ENCODE measurements at places on chromosomes 1 and 21.
A peak's percentile ranks its signal among the peaks of the same experiment; 100 is the strongest.

- DNase-seq, result no peak
Observed at GRCh38 chr1:54833121-54833520, 32.0 kb upstream of the TTC22 start.

DNA sequence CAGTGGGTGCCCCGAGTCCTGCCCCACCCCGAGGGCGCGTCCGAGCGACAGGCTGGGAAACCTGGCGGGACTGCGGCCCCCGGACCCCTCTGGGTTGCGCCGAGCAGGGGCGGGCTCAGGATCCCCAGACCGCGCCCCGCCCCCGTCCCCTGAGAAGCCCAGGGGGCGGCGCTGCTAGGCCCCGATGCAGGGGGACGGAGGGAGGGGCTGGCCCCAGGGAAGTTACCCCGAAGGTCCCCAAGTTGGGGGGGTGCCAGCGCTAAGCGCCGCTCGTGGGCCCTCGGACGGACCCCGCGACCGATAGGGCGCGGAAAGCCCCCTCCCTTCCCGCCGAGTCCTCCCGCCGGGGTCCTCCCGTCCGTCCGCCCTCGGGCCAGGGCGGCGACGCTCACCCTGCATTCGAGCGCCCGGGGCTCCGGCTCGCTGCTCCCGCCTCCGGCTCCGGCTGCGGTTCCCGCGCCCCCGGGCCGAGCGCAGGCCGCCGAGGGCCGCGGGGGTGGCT is 414 bp downstream of the GPR153 start:
- DNase-seq, result no peak

DNA sequence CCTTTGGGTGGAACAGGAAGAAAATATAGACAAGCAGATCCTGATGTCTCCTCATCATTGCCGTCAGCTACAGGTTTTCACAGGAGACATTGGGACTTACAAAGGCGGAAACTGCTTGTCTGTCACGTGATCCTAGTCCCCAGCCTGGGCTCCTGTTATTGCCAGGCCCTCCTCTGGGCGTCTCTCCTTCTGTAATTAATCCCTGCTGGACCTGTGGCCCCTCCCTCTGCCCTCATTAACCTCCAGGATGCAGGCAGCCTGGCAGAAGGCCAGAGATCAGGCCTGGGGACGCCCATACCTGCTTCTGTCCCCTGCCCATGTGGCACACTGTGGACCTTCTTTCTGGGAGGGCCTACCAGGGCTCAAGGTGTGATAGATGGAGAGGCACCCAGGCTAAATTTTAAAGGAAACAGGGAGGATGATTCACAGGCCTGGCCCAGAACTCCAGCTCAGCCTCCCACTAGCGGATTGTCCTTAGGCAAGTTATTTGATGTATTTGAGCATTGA is 2.4 kb downstream of the S100A5 start:
- no peak for DNase-seq

DNA sequence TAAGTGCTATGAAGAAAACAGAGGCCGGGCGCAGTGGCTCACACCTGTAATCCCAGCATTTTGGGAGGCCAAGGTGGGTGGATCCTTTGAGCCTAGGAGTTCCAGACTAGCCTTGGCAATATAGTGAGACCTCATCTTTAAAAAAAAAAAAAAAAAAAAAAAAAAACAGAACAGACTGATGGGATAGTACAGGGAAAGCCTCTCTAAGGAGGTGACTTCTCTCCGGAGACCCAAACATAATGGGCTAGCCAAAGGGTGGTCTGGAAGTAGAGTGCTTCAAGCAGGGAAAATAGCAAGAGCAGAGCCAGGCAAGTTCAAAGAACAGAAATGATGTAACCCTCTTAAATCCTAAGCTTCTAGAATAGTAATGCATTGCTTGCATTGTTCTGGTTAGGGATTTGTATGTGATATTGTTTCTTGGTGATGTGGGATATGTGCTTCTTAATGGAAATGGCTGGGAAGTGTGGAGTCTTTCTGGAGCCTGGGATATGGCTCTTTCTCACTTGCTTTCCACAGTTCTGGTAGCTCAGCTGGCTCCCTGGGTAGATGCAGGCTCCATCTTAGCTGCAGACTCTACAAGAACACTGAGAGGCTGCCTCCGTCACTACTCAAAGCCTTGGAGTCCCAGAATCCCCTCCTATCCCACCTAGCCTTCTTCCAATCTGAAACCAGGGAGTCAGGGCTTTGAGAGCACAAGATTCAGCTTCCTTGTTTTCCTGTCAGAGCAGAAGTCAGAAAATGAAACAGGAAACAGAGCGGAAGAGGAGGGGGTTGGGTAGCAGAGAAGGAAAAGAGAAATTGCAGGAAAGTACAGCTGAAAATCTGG is 1.9 kb upstream of the PIGV start:
- DNase-seq, result no peak

DNA sequence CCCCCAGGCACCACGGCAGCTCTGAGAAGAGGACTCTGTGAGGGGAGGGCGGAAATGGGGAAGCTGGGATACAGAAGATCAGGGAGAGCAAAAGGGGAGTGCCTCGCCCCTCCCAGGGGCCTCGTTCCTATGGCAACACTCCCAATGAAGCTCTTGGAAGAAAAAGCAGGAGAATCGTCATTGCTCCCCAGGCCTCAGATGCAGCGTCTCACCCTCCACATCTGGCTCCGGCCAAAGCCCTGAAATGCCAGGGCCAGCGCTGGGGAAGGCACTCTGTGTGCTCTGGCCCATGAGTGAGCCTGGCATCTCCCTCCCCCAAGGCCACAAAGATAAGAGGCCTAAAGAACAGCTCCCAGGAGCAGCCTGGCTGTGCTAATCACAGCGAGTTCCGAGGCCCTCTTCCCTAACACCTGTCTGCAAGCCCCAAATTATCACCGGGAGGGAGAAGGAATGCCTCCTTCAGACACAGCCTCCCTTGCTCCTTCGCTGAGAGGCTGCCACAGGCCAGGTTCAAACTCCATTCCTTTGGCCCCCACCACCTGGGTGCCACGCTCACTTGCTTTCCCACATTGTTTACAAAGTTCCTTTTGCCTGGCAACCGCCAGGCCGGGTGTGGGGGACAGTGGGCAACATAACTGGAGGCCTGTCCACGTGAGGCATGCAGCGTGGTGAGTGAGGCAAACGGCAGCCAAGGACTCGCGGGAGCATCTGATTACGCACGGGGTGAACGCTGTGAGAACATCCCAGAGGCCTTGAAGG is 27.8 kb downstream of the ECE1 start:
- DNase-seq, result no peak

DNA sequence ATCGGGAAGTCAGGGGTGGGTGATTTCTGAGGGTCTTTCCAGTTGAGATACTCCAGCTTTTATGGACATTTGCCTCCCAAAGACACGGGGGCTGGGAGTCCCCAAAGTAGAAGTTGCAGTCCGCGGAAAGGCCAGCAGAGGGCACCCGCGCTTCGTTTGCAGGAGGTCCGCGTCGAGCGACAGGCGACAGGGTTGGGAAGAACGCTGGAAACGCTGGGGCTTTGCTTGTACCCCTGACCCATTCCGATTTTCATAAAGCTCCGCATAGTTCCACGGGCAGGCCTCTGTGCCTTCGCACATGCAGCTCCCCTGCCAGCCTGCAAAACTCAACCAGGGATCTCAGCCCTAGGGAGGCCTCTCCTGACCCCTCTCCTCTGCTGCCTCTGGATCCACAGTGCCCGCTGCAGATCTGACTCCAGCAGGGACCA is 44.2 kb upstream of the LAPTM5 start:
- DNase-seq, result peak; percentile 66

- DNase-seq, result no peak
Observed at GRCh38 chr1:245469006-245469405, 314.2 kb downstream of the KIF26B start.

DNA sequence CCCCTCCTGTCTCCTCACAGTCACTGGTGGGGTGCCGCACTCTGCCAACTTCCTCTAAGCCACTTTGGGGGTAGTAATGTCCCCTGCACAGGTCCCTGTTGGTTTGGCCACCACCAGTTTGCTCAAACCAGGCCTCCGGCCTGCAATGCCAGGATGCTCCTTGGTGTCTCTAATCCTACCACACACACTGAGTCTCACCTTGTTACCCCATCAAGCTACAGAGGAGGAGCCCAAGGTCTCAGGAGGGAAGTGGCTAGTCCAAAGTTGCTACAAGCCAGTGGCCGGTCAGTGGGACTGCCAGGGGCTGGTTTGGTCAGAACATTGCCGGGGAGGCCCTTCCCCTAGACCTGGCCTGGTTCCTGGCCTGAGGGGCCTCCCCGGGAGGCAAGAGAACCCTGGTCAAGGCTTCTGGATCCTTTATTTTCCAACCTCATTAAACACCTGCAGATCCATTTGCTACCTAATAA is 21.5 kb upstream of the LRP8 start:
- DNase-seq, result no peak

DNA sequence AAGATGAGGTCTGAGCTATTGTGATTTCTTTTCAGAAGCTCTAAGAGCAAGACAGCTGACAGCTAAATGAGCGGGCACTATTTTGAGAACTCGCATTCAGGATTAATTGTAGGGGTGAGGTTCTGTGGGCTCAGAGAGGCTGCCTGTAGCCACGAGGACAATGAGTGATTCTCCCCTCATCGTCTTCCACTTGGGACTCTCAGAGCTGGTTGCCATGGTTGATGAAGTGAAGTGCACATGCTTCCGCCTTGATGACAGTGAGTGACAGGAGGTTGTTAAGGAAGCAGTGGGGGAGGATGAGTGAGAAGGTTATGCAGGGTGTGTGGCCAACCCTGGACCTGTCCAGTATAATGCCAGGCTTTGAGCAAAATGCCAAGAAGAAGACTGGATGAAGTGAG is 341.7 kb downstream of the PCP4 start:
- no peak for DNase-seq

DNA sequence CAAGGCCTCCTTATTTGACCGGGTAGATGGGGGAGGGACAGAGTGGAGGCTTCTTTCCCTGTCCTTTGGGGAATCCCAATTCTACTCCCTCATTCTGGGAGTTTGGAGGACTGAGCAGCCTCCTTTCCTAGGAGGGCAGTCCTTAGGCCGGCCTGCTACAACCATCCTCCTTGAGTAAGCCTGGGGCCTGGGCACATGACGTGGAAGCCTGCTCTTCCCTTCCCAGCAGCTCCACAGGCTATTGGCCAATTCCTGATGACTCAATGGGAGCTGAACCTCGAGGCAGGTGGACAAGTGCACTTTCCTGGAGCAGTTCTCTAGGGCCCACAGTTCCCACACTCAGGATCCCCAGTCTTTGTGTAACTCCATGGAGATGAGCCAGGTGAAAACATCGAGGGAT is 3.1 kb downstream of the KCNA10 start:
- DNase-seq, result no peak

GRCh38 chr1:229645324-229645993 is 19.4 kb downstream of the URB2 start:
- no peak for DNase-seq

- no peak for DNase-seq
Observed at GRCh38 chr1:9249534-9250410, 15.2 kb downstream of the H6PD start.

DNA sequence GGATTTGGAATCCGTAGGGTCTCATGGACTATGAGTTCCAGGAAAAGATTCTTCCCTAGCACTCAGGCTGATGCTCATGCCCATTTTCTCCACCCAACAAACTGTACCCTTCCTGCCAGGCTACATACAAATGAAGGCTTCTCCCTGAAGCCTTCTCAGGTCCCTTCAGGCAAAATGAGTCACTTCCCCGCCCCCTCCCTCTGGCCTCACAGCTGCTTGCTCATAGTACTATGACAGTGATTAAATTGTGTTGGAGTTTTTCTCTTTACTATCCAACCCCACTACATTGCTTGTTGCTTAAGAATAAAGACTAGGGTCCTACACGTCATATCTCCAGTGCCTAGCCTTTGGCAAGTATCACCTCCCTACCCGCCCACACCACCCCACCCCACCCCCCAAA is 207.6 kb upstream of the NFIA start:
- DNase-seq, result no peak

DNA sequence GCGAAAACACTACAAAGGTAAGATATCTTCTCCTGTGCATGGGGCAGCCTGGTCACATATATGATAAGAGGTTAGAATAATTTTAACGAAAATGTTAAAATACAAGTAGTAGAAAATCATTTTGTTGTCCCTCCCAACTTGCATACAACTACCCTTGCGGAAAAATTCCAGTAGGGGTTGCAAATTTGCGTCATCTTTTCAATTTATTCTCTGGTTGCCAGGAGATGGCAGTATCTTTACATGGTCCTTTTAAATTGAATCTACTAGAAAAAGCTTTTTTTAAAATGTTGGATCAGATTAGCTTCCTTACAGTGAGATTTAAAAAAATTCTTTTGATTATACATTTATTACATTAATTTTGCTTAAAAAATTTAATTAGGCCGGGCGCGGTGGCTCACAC is 10.9 kb downstream of the S100PBP start:
- no peak for DNase-seq

- no peak for DNase-seq
Observed at GRCh38 chr1:206578978-206579374, 33.3 kb downstream of the EIF2D start.

DNA sequence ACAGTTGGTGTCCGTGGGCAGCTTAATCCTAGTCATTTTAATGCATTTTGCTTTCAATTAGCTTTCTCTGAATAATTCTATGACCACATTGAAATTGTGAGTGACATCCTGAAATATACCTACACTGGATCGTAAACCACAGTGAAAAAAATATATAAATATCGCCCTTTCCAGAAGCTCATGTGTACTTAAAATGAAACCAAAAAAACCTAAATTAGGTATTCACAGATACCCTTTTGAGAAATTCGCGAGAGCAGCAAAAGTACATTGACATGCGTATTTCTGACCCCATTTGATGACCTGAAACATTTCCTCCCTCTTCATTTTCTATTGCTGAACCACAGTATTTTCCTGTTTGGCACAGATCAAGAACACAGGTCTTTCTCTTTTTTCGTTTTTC is 253.8 kb downstream of the LTN1 start:
- DNase-seq, result no peak

All from activated CD4-positive, alpha-beta T cell treated with anti-CD3 and anti-CD28 coated beads for 1 hour (primary cell).